ENCODE measurements at places on chromosomes 7 and 10. TPM values are rescaled to one million over a fixed set of nuclear protein-coding genes. Genes with fewer than 3 reads are reported as not detected.
A peak's percentile ranks its signal among the peaks of the same experiment; 100 is the strongest.

The PKD2L1 gene
- total RNA-seq: not detected

The GDF2 gene
- total RNA-seq: not detected

The RTKN2 gene
- not detected for total RNA-seq

The WEE2 gene
- not detected for total RNA-seq

The C10orf143 gene
- total RNA-seq: 1.3 TPM

The CCL26 gene
- not detected for total RNA-seq

The RADIL gene
- total RNA-seq: 2.8 TPM

The TMEM229A gene
- not detected for total RNA-seq

The TRIM24 gene
- total RNA-seq: 18.8 TPM

DNA sequence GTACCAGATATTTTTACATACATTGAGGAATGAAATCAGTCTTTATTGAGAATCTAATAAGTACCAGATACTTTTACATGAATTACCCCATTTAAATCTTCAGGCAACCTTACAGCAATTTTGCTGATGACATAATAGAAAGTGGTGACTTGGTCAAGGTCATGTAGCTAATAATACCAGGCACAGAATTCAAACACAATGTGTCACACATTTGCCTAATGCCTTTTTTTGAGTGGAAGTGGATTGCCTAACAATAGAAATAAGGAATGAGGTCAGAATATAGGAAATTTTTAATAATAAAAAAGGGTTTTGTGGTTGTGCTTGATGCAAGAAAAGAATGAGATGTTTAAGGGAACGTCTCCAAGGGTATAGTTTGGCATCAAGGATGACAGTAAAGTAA, 466.6 kb upstream of the IGFBP3 start:
- DNase-seq: no peak

DNA sequence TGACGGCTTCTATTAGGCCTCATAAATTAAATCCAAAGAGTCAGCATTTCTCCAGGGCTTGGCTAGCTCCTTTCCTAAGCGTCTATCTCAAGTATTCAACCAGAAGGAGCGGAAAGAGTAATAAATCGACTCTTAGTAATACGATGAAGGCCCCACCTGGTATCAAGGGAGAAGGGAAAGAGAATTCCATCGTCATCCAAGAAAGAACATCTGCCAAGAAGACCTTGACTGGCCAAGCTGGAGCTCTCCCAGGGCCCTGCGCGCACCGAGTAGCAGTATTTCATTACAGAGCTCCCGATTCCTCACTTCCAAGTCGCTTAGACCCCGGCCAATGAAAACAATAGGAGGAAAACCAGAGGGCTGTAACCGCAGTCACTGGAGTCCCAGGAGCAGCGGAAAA, 178.0 kb upstream of the FRMD4A start:
- no peak for DNase-seq

DNA sequence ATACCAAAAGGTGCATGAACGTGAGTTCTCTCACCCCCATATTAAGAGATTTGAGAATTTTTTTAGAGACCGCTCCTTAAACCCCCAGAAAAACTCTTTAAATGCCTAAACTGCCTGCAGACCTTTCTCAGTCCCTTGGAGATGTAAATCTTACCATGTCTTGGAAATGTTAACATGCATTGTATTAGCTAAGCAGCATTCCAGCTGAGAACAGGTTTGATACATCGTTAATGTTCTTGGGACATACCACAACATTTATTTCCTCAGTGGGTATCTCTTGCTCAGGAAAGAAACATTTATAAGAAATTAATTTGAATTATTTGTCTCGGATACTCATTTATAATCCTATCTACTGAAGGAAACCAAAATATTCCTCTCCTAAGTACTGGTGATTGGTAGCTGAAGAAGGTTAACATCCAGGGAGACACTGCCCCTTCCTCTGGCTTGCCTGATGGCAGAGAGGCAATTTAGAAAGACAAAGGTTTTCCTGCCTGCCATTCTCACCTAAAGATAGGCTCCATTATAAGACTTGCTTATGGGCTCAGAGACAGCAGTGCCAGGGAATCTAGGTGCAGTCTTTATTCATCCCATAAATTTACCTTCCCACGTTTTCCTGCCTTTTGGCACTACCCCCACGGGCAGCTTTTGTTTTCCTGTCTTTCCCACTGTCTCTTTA, 141.2 kb downstream of the COBL start:
- no peak for DNase-seq

DNA sequence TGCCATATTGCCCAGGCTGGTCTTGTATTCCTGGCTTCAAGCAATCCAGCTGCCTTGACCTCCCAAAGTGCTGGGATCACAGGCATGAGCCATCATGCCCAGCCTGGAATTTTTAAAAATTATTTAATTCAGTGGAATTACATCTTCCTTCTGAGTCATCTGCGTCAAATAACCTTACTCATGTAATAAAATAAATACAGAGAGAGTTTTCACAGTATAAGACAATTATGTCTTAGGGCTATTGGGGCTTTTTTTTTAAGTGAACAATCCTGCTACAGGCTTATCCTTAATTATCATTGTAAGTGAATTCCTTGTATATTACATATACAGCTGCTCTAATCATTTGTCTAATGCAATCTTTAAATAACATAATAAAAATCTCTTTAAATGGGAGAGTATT, 108.3 kb downstream of the MAPK8 start:
- no peak for DNase-seq

GRCh38 chr7:43142703-43143102, 30.3 kb downstream of the HECW1 start:
- DNase-seq: no peak

- DNase-seq: no peak
Observed at GRCh38 chr7:73429622-73430505, 3.7 kb upstream of the FZD9 start.

DNA sequence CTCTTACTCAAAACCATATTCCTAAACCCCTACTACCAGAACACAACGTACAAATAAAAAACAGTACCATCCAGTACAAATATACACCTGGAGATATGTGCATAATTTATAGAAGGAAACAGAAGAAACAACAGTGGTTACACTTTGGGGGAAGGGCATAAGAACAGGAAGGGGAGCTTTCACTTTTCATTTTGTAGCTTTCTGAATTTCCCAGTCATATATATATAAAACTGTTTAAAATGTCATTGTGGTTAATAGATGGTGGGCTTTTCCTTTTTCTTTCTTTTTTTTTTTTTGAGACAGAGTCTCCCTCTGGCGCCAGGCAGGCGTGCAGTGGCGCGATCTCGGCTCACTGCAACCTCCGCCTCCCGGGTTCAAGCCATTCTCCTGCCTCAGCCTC, 47.2 kb downstream of the MALSU1 start:
- no peak for DNase-seq

GRCh38 chr10:8054494-8055407, at the start of gene GATA3:
Gene GATA3, plus strand, starts transcription at chr10:8054688. Its CDS starts 968 bp downstream, at chr10:8055656.
- DNase-seq: peak; percentile 80

GRCh38 chr10:17758896-17759295, 6.9 kb downstream of the TMEM236 start:
- DNase-seq: no peak

GRCh38 chr7:139124084-139124914, 14.8 kb upstream of the ZC3HAV1 start:
- no peak for DNase-seq

- DNase-seq: no peak
Observed at GRCh38 chr10:78002541-78003288, 26.6 kb downstream of the POLR3A start.

DNA sequence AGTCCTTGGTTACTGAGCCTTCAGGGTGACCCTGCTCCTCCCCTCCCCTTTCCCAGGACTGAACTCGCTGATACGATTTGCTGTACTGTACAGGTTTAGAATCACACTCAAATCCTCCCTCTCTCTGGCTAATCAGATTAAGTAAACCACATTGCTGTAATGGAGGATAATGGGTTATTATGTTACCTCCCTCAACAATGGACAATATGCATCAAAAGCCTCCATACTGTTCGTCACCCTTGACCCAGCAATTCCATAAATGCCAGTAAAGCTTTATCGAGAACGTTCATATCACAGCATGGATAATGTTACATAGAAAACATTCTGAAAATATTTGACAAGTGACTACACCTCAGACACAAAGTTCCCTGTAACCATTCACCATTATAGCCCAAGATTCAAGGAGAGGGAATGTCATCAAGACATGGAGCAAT, 61.7 kb downstream of the FAM107B start:
- DNase-seq: no peak

DNA sequence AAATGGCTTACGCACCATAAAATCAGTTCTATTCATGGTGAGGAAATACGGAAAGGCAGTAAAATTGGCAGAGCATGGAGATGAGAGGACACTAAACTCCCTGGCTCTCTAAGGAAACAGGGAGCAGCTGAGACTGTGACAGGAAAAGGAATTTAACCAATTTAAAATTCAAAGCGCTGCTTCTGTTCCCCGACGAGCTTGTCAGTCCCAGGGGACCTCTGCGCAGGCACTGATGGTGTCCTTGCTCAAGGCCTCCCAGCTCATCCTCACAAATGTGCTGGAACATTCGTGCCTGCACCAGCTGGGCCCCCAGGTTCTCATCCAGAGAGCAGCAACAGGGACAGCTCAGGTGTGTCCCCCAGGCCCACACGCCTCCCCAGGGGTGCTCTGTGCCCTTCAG, 101.4 kb downstream of the MAD1L1 start:
- no peak for DNase-seq

GRCh38 chr10:9825491-9826018, 1192.1 kb upstream of the CELF2 start:
- no peak for DNase-seq

- DNase-seq: no peak
Observed at GRCh38 chr10:109978481-109978880, 29.3 kb upstream of the ADD3 start.

All from left ventricle myocardium superior (tissue), 1 donor.